Smooth muscle cell of the brain vasculature (primary cell): ENCODE measurements at places on chromosomes 4 and X.
A peak's percentile ranks its signal among the peaks of the same experiment; 100 is the strongest.

DNA sequence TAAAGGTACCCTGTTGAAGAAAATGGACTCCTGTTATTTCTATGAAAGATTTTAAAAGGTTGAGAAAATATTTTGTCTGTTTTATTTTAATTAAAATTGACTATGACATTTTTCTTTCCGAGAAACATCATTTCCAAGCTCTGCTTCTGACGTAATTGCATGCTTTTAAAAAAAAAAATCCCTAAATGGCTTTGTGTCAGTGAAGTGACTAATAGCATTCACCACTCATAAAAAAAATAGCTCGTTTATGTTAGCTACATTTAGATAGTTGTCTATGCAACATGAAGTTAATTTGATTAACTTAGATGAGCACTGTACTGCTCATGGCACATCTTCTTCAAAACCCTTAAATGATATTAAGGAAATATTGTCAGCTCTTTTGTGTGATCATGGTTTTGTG is 105.1 kb upstream of the KLHL13 start:
- no peak for DNase-seq

GRCh38 chrX:26649534-26649933 is 433.6 kb downstream of the MAGEB5 start:
- DNase-seq, result no peak

DNA sequence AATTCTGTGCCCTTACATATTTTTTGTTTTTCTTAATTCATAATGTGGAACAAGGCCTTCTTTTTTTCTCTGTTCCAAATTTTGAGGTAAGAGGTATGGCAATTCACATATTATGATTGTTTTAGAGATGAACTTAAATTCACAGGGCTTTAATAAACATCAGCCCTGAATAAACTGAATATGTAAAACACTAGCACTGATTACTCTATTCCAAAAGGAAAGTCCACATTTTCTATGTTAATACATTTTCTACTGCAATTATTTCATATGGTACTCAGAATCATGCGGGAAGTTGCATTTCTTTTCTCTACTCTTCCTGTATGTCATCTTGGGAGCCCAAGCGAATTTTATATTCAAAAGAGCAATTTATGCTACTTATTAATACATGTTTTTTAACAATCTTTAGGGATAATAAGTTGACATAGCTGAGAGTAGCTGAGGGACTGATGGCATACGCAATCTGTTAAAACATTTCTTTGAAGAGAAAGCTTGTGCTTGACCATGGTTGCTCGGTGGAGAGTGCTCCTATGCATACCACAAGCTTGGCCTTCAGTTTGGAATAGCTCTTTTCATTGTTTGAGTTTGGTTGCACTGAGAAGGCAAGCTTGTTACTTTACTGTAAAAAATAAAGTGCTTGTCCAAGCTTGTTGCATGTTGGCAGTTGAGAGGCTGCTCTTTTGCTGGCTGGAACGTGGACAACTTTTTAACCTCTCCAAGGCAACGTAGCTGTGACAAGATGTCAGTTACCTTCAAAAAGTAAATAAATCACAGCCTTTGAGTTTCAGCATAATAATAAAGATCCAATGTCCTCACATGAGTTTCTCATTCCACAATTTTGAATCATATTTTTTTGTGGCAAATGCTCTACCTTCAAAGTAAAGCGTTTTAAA is 196.3 kb upstream of the SPRY1 start:
- DNase-seq, result no peak

GRCh38 chr4:62495032-62495431 is 1294.9 kb downstream of the ADGRL3 start:
- DNase-seq, result no peak

DNA sequence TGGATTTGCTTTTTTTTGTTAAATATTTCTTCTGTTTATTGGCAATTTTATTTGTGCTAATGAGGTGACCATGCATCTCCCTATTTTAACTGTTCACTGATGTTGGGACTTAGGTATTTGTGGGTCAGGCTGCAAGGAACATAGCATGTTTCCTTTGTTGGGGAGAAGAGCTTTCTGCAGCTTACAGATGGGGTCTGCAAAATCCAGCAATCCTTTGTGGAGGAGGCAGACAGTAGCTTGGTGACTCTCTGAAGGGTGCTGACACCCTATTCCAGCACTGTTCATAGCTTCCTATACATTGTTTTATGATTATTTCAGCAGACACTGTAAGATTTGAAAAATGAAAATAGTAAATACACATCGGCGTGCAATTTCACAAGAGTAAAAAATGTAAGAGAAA is 491.7 kb downstream of the RAPGEF2 start:
- no peak for DNase-seq

DNA sequence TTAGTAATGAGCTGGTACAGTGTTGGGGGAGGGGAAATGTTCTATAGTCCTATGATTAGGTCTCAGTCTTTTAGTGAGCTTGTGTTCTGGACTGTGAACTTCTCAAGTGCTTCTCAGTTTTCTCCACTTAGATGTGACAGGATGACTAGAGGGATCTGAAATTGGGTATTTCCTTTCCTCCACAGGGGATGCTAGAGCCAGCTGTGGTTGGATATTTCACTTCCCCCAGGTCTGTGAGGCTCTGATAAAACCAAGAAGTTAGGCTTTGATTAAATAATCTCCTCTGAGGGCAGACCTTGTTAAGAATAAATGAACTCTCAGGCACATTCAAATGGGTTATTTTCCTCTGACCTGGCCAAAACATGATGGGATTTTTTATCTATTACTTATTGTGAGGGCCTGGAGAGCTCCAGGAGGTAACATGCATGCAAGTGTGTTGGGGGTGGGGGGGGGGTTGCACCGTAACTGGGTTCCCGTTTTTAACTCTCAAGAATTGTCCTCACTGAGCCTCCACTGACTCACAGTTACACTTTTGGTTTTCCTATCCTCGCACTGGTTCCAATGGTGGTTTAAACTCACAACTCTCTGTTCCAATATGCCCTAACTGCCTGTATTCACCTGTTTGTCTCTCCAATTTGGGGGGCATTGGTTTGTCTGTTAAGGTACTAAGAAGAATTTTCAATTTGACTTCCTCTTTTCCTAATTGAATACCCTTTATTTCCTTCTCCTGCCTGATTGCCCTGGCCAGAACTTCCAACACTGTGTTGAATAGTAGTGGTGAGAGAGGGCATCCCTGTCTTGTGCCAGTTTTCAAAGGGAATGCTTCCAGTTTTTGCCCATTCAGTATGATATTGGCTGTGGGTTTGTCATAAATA is 28.1 kb upstream of the GLRA3 start:
- no peak for DNase-seq

- DNase-seq, result no peak
Observed at GRCh38 chr4:101851672-101852071, 61.1 kb downstream of the BANK1 start.

DNA sequence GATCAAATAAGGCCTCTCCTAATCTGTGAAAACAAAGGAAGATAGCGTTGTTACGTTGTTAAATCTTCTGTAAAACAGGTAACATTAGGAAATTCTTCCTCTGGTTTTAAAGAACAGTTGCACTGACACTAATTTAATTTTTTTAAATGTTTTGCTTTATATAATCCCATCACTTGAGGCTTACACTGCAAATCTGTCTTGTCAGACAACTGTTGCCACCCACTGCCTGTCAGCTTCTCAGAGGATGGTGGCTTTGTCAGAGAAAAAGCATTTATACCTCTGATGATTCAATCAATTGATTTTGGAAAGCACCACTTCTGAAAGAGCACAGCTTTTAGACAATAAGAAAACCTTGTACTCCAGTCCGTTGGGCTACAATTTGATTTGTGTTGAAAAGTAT is 799.1 kb downstream of the FSTL5 start:
- no peak for DNase-seq

GRCh38 chr4:104966349-104967033 is 180.2 kb upstream of the TET2 start:
- no peak for DNase-seq

DNA sequence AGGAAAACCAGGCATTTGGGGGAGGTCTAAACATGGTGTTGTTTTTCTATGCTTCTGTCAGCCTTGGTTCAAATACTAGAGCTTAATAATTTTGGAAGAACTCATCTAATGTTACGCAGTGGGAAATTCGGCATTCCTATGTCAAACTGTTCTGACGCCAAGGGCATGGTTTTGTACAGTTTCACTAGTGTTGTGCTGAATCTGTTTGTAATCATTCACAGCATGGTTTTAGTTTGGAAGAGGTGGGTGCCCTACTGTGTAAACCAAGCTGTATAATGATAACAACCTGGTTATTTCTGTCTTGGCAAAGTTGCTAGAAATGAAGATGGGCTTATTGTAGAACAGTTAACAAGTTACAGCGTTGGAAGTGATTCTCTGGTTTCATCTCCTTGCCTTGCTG is 5.2 kb downstream of the DDX3X start:
- no peak for DNase-seq

GRCh38 chrX:78375894-78376293 is 48.5 kb upstream of the CYSLTR1 start:
- no peak for DNase-seq

GRCh38 chrX:31649201-31649600 is 577.4 kb upstream of the FTHL17 start:
- no peak for DNase-seq

DNA sequence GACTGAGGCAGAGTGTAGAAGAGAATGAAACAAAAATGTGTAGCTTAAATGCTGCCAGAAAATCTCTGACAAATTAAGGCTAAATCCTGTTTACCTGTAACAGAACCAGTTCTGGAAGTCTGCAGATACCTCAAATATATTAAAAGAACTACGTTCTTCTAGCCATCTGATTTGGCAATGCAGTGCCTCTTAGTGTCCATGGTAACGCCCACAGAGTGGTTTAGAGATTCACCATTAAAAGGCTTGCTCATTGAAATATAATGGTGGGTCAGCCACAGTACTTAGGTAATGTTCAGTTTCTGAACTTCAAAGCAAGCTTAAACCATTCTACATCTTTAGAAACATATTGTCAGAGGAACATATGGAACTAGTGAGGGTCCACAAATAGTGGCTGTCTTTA is 23.2 kb upstream of the LUZP4 start:
- no peak for DNase-seq

DNA sequence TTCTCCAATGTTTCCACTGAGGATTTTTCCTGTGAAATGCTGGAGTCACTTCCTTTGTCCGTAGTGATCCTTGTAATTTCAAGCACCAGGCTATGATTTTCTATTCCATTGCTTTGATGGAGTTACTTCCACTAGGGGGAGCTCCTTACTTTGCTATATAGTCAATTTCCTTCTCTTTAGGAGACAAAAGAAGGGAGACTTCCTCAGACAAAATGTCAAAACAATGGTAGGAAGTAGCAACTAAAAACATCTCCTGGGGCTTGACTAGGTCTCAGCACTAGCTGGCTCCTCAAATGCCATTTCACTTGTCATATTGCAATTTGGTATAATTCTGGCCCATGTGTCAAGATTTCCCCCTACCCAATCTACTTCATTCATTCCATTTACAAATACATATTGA is 24.1 kb downstream of the ZCCHC12 start:
- DNase-seq, result peak; percentile 15

- DNase-seq, result no peak
Observed at GRCh38 chr4:24895461-24895860, 17.4 kb downstream of the CCDC149 start.

DNA sequence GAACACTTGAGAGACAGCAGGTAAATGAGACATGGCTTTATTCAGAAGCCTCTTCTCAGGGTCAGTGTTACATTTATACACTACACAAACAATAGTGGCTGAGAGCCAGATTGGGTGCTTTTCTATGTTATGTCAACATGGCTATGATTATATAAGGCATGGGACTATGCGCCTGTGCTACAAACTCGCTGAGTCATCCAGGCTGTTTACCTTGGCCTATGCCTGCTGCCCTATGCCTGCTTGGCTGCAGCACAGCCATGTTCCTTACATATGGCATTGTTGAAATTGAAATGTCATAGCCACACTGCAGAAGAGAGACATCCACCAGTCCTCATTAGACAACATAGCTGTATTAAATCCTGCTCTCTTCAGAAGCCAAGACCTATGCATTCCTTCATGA is 236.3 kb upstream of the NWD2 start:
- DNase-seq, result no peak

GRCh38 chr4:6120361-6120760 is 80.0 kb downstream of the JAKMIP1 start:
- DNase-seq, result no peak

DNA sequence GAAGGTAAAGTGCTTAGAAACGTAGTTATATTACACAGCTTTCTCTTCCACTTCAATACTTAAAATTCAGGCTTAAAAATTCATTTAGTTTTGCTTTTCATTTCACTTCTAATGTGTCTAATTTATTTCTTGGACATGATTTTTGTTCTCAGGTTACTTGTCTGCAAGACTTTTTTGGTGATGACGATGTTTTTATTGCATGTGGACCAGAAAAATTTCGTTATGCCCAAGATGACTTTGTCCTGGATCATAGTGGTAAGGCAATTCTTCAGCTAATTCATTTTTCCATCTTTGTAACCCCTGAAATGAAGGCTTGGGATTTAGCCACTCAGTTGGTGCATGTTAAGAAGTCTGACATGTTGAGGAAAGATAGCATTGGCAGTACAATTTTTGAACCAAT is 114.7 kb downstream of the DCLK2 start:
- DNase-seq, result no peak

- DNase-seq, result no peak
Observed at GRCh38 chr4:141610365-141610764, 26.0 kb upstream of the IL15 start.

- no peak for DNase-seq
Observed at GRCh38 chr4:46830971-46831454, 78.0 kb downstream of the COX7B2 start.

- no peak for DNase-seq
Observed at GRCh38 chr4:139887376-139887802, 221.8 kb downstream of the MGST2 start.

DNA sequence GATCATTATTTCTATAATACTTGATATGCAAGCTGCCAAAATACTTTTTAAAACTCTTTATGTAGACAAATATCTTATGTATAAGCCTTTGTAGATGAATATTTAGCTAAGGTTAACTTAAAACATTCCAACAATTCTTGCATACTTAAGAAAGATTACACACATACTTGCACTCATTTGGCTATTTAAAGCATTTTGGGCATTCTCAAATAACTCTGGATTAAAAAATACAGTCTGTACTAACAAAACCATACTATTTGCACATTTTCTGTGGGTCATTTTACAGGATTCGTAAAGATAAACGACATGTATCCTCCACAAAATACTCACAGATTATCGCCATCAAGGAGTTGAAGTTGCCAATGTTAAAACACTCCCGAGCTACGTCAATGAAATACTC is 26.5 kb downstream of the RASGEF1B start:
- DNase-seq, result no peak

DNA sequence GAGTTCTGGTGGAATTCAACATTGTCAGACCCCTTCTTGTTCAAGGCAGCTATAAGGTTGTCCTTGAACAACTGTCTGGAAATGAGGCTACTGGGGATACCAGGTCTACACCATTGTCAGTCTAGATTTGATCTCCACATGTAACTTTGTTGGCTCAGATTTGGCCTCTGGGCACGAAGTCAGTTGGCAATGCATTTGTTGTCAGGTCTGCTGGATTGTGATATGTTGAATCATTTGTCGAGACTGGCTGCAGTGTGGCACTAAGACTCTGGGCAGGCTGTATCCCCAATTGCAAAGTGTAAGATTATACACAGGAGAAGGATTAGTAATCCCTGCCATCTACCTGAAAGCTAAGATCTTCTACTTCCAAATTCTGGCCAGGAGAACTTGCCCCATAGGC is 26.5 kb downstream of the ZNF81 start:
- no peak for DNase-seq
